ENCODE measurements at places on chromosomes 1 and 21.

DNA sequence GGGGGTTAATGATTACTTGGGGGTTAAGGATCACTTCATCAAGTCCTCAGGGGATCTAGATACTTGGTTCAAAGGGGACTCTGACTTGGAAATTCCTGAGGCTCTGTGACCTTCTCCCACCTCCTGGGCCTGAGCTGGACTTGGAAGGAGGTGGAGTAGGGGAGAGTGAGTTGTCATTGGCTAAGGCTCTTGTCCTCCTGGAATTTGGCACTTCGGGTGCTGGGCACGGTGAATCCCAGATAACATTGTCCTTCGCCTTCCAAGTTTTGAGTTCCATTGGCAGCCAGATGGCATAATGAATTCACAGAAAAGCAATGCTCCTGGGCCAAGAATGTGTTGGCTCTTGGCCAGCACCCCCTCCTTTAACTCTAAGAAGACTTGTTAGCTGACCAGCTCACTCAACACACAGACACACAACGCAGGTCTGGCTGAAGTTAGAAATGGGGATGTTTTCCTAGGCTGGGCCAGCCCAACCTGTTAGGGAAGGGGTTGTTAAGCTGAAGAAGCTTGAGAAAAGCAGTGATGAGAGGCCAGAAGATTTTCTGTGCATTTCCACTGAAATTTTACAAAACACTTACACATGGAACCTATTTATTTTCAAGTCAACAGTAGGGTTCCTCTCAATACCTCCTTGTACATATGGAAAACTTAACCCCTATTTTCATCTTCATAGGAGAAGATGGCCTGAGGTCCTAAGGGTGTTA lies 29.7 kb downstream of the SLC26A9 start:
- DNase-seq: no peak

GRCh38 chr1:6259491-6260362 lies 1.2 kb downstream of the GPR153 start:
- DNase-seq: peak; percentile 85

DNA sequence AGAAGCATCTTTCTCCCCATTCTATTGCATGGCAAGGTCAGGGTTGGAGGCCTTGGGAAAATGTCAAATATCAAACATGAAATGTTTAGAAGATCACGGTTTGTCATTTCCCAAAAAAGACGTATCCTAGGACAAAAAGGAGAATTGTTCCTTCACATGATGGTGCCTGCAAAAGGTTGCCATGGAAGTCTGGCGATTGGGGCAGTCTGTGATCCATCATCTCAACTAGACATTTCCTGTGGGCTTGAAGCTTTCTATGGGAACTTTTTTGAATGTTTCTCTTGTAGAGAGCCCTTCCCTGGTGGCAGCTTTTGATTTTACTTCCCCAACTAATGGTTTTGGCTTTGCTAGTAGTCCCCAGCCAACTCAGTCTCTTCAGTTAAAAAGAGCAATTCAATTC lies 106.3 kb downstream of the TGFB2 start:
- no peak for DNase-seq

DNA sequence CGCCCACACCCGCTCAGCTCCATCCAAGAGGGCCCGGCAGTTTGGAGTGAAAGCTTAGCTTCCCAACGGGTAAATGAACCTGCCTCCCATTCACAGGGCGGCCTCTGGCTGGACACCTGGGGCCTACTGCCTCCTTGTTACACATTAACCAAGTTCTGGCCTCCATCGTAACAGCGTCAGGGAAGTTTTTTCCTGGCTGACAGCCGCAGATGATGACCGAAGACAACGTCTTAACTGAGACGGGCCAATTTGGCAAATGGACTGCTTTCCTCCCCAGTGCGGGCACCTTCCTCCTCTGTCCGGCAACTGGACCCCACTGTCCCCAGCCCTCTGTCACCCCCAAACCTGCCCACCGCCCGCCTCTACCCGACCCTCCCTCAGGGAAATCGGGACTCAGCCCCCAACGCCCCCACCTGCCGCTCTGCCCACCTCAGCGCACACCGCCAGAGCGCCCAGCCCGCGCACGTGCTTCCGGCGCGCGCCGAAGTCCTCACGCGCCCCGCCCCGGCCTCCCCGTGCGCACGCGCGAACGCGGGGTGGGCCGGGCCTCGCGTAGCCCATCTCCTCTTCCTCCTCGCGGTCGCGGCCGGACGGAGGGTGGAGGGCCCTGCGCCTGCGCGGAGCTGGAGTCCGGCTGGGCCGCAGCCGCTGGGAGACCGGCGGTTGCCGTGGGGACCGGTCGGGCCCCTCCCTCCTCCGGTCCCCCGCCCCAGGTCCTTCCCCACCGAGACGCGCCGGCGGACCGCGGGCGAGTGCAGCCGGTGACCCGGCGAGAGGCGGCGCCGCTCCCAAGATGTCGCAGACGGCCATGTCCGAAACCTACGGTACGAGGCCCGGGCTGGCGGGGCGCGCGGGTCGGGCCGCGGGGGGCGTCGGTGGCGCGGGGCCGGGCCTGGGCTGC lies at the start of gene RAB4A:
Gene RAB4A, plus strand, starts transcription at position 565 of the 901 bp plus-strand sequence. Its CDS starts 229 bp downstream, at position 794.
- peak; percentile 87 for DNase-seq

- no peak for DNase-seq
Observed at GRCh38 chr1:56302878-56303277, 276.5 kb downstream of the PLPP3 start.

GRCh38 chr1:161244888-161245287 lies 6.9 kb upstream of the NR1I3 start:
- no peak for DNase-seq

Data from left forelimb (tissue), 1 donor.